Upper lobe of left lung (tissue), 6 donors: ENCODE measurements at places on chromosomes 4 and X. TPM values are rescaled to one million over a fixed set of nuclear protein-coding genes. Genes with fewer than 3 reads are reported as not detected.

The CENPVL1 gene
- not detected for total RNA-seq

The MAGEA2 gene
- total RNA-seq: not detected

The GPC4 gene
- 33.9 TPM for total RNA-seq

The IL21 gene
- not detected for total RNA-seq

The SHROOM4 gene
- 40.5 TPM for total RNA-seq

The SMIM43 gene
- not detected for total RNA-seq

The CABS1 gene
- total RNA-seq: not detected

The CFI gene
- 20.2 TPM for total RNA-seq

The AFF2 gene
- 9.0 TPM for total RNA-seq

The CLDN34 gene
- total RNA-seq: not detected

The DCAF12L2 gene
- total RNA-seq: not detected

The AFAP1 gene
- total RNA-seq: 16.3 TPM

The MAD2L1 gene
- total RNA-seq: 1.7 TPM
